ENCODE measurements at places on chromosomes 2 and 18.
A peak's percentile ranks its signal among the peaks of the same experiment; 100 is the strongest.

DNA sequence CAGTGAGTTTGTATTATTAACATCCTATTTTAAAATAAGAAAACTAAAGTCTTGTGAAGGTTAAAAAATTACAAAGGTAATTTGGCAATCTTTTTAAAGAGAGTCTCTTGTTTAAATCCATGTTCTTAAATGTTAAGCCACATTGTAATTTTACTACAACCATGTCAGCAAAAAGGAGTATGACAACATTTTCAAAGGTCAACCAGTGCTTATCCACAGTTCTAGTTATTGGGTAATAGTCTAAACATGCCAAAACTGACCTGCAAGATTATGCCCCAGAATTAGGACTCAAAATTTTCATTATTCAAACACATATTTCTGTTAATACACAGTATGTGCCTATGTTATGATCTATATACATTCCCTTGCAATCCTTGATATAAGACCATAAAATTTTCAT, 1312.6 kb upstream of the CHAC2 start:
- H3K36me3 ChIP-seq = no peaks in the 10 kb centered on the region
- no peak overlapping the region for H3K4me3 ChIP-seq
- H3K27me3 ChIP-seq = no peaks in the 10 kb centered on the region
- no peak overlapping the region for H3K27ac ChIP-seq
- H3K4me1 ChIP-seq = no peaks in the 10 kb centered on the region

- no peak overlapping the region for H3K4me3 ChIP-seq
- H3K4me1 ChIP-seq = peaks cover 22% of the 10 kb centered on the region
- no peaks in the 10 kb centered on the region for H3K27me3 ChIP-seq
- no peaks in the 10 kb centered on the region for H3K36me3 ChIP-seq
- no peak for DNase-seq
- H3K27ac ChIP-seq = peak overlapping the region; percentile 3
These were observed 9.9 kb upstream of the CDK15 start for GRCh38 chr2:201796478-201796865.

DNA sequence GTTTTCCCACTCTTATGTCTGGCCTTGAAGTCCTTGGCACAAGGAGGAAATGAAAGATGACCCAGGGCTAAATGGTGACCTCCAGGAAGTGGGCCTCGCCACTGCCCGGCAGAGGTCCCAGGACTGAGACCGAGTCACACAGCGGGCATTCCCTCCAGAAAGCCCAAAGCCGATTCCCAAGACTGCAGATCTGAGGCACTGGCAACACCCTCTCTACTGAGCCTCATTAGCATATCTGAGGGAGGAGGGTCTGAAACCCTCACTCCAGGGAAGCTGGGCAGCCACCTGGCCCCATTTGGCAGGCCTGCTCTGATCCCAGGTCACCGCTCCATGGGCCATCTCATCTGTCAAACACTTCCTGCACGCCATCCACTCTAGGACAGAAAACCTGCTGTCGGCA, 29.1 kb downstream of the FAM178B start:
- H3K27ac ChIP-seq = no peak overlapping the region
- H3K4me3 ChIP-seq = no peak overlapping the region
- H3K27me3 ChIP-seq = no peaks in the 10 kb centered on the region
- no peaks in the 10 kb centered on the region for H3K4me1 ChIP-seq
- no peak for DNase-seq
- no peaks in the 10 kb centered on the region for H3K36me3 ChIP-seq

DNA sequence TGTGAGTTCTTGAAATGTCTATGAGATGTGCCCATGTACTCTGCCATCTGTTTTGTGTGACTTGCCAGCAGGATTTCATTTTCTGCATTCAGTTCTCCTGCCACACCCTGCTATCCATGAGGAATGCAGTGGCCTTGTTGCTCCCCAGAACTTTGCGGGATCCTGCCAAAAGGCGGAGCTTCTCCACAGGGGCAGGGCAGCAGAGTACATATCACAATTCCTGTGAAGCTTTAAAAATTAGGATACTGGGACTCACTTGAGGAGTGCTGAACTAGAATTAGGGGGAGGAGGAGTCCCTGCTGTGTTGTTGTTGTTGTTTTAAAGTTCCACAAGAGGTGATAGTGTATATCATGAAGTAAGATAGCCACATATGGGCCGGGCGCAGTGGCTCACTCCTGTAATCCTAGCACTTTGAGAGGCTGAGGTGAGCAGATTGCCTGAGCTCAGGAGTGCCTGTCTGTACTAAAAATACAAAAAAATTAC, 76.4 kb downstream of the TANC1 start:
- no peaks in the 10 kb centered on the region for H3K27me3 ChIP-seq
- no peak overlapping the region for H3K4me3 ChIP-seq
- H3K36me3 ChIP-seq = no peaks in the 10 kb centered on the region
- peaks cover 12% of the 10 kb centered on the region for H3K4me1 ChIP-seq

DNA sequence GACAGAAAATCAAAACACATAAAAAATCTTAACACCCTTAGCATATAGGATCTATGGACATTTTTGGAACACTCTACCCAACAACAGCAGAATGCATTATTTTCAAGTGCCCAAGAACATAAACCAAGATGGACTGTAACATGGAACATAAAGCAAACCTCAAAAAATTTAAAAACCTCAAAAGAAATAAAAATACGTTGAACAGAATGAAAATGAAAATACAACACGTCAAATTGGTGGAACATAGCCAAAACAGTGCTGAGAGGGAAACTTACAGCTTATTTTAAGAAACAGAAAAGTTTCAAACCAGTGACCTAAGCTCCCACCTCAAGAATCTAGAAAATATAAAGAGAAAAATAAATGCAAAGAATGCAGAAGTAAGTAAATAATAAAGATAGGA, 58.3 kb upstream of the BCL2L11 start:
- no peaks in the 10 kb centered on the region for H3K4me1 ChIP-seq
- no peak overlapping the region for H3K4me3 ChIP-seq
- no peak for DNase-seq
- no peak overlapping the region for H3K27ac ChIP-seq

GRCh38 chr2:236161531-236161930, 6.7 kb downstream of the GBX2 start:
- H3K36me3 ChIP-seq = no peaks in the 10 kb centered on the region
- DNase-seq = no peak
- H3K27me3 ChIP-seq = peaks cover 24% of the 10 kb centered on the region

Measured in SK-N-SH (cell line).